Skeletal muscle tissue (tissue), 5 donors: ENCODE measurements at places on chromosomes 13 and 19. TPM values are rescaled to one million over a fixed set of nuclear protein-coding genes. Genes with fewer than 3 reads are reported as not detected.

Gene OR7C1
- not detected for total RNA-seq

Gene ZNF829
- 1.6 TPM for total RNA-seq

Gene ATP8A2
- 2.1 TPM for total RNA-seq

Gene SLC25A23
- 7.8 TPM for total RNA-seq

Gene RAB3A
- total RNA-seq: 0.52 TPM

Gene PCDH20
- total RNA-seq: 2.6 TPM

Gene KLK14
- not detected for total RNA-seq

Gene ZNF878
- total RNA-seq: 0.52 TPM

Gene IL12RB1
- total RNA-seq: 0.52 TPM

Gene CD70
- total RNA-seq: 1.0 TPM

Gene PRR22
- total RNA-seq: not detected

Gene LILRB3
- total RNA-seq: 4.2 TPM

Gene ZNF382
- total RNA-seq: 15.1 TPM

Gene FNDC3A
- 41.8 TPM for total RNA-seq

Gene RAP2A
- total RNA-seq: 27.1 TPM

Gene LRRC25
- 2.1 TPM for total RNA-seq

Gene LCP1
- total RNA-seq: 25.6 TPM

Gene SYCN
- total RNA-seq: not detected

Gene ATP7B
- total RNA-seq: 6.3 TPM

Gene GADD45B
- 5.7 TPM for total RNA-seq

Gene F7
- under 0.01 TPM for total RNA-seq

Gene TMEM147
- total RNA-seq: 55.3 TPM

Gene SLC25A41
- total RNA-seq: 0.52 TPM

Gene ZNF563
- total RNA-seq: 3.1 TPM

Gene LIM2
- not detected for total RNA-seq

Gene CD33
- 0.52 TPM for total RNA-seq

Gene MIR17HG
- 16.7 TPM for total RNA-seq

Gene SPACA6
- total RNA-seq: 4.7 TPM

Gene PABPC3
- total RNA-seq: under 0.01 TPM

Gene ZNF540
- 1.6 TPM for total RNA-seq

Gene LILRB2
- total RNA-seq: 0.52 TPM

Gene AXL
- 35.0 TPM for total RNA-seq

Gene MYO1F
- 7.8 TPM for total RNA-seq

Gene CLDND2
- not detected for total RNA-seq

Gene ZNF865
- total RNA-seq: 1.0 TPM

Gene ECSIT
- total RNA-seq: 43.8 TPM

Gene MBD3L2
- total RNA-seq: not detected

Gene SCAF1
- total RNA-seq: 8.4 TPM

Gene GRK1
- total RNA-seq: not detected

Gene CYSLTR2
- total RNA-seq: under 0.01 TPM

Gene CERS1
- 17.7 TPM for total RNA-seq

Gene NLRP9
- not detected for total RNA-seq

Gene CEACAM8
- 0.52 TPM for total RNA-seq
